ENCODE measurements at places on chromosomes 3 and 15.

DNA sequence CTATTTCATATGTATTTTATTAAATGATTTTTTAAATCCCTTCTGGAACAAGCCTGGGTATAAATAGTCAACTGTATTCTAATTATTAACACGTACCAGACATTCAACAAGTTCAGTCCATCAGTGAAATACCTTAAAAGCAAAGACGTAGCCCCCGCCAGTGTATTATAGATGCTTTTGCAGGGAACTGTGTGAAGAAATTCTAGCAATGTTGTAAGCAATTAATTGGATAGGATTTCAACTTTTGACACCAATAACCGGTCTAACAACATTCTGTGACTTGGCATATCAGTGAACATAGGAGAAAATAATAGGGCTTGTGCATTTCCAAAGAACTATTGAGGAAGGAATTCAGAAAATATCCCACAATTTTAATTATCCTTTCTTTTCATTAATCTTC, 67.2 kb upstream of the TGFBR2 start:
- DNase-seq: no peak

DNA sequence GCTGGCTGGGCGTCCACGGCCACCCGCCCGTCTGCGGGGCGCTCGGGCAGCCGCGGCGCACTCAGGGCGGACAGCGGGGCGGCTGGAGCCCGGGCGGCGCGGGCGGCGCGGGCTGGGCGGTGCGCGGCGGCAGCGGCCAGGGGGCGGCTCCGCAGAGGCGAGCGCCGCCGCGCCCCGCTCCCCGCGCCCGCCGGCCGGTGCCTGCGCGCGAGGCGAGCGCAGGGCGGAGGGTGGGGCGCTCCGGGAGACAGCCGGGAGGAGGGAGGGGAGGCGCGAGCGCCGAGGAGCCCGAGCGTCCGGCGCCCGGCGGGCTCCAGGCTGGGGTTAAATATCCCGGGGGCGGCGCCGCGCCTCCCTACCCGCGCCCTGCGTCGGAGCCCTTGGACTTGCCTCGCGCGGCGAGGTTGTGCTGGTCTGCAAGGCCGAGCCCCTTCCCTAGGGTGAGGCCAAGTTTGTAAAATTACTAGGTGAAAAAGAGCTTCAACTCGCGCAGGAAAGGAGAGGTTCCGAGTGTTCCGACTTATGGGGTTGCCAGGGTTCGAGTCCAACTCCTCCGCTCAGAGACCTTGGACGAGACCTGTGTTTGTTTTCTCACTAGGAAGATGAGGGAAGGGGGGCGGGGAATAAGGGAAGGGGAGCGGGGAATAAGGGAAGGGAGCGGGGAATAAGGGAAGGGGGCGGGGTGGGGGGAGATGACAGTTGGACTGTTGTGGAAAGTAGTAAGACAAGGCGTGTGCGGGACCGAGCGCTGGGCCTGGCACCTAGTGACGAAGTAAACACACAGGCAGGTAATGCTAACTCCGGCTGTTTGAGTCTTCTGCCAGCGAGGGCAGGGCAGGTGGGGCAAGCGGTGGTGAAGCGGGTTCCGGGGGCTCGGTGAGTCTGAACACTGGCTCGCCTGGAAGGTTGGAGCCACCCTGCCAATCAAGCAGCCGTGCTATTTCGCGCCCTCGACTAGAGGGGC, at the start of gene TNFAIP8L3:
TSS of gene TNFAIP8L3 (minus strand) at position 301 of the 964 bp plus-strand sequence. CDS start 311 bp downstream, outside the sequence.
- DNase-seq: no peak

- DNase-seq: no peak
Observed at GRCh38 chr3:170480111-170480510, 61.4 kb downstream of the CLDN11 start.

GRCh38 chr3:143843587-143843986, 4.7 kb downstream of the SLC9A9 start:
- no peak for DNase-seq

GRCh38 chr15:66151809-66152208, 101.7 kb downstream of the MEGF11 start:
- DNase-seq: no peak

DNA sequence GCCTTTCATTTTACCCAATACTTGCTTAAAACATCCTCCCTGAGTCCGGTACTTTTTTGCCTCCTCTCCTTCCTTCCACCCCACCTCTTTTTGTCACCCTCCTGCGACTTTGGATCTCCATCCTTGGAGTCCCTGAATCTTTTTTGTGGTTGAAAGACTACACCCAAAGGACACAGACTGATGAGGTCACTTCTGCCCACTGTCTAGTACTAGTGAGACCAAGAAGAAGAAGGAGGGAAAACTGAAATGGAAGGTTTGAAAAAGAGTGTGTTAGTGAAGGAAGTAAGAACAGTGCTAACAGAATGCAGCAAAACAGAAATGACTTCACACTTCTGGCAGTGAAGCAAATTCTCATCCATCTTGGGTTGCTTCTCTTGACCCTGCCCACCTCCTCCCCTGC, 6.6 kb downstream of the B3GNT5 start:
- DNase-seq: no peak

DNA sequence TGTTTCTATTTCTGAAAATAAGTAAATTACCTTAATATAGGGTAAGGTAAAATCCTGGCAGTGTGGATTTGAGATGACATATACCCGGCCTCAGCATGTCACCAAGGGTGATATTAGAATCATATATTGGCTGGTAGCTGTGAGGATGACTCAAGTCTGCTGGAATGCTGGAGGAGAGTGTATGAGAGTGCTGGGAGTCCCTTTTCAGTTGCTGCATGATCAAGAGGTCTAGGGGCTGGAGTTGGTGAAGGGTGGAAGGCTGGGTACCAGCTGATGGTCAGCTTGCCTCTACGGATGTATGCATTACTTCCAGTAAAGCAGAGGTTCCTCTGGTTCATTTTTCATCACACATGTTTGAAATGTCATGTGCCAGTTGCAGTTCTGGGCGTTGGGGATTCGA, 40.6 kb downstream of the SLC25A26 start:
- DNase-seq: no peak

Measured in T-helper 22 cell (primary cell).